ENCODE measurements at places on chromosomes 11 and 22.

DNA sequence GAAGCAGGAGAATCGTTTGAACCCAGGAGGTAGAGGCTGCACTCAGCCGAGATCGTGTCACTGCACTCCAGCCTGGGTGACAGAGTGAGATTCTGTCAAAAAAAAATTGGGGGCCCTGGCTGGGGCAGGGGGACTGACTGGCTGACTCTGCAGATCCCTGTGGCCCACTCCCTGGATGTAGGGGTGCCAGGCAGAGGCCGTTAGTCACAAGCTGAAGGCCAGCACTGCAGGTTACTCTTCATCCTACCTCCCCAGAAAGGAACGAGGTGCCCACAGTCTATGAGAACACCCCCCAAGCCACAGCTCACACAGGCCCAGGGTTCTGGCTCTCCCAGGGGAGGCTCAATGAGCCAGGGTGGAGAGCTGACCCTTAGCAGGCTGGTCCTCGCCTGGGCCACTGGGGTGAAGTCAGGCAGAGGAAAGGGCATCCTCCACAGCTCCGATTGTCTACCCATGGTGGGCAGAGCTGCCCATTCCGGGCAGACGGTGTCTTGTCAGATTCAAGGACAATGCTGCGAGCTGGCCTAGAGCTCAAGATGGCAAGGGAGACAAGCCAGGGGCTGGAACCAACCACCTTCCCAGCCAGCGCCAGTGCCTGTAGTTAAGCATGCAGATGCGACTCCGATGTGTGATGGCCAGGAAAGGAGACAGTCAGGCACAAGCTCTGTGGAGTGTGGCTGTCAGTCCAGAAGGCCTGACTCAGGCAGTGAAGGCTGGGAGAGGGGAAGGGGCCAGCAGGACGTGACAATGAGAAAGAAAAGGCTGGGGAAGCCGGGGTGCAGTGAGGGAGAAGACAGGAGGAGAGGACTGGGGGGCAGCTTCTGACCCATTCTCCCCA lies 12.4 kb downstream of the C11orf24 start:
- DNase-seq: no peak

DNA sequence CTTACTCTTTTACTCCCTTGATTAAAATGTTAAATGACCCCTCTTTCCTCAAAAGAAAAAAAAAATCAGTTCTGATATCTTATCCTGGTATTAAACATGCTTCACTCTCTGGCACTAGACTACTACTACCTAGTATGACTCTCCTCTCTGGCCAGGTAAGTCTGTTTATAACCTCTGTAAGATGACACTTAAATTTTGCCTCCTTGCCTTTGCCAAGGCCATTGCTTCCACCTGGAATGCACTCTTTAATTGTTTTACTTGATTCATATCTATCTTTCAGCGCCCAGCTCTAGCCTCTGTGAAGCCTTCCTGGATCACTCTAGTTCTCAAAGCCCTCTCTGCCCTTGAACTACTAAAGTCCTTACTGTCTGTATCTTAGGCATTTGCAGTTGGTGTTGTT lies 170.4 kb downstream of the ETS1 start:
- DNase-seq: no peak

GRCh38 chr11:67270256-67271204 lies 4.3 kb downstream of the GRK2 start:
- DNase-seq: no peak

- no peak for DNase-seq
These were observed 101.1 kb upstream of the IGLL5 start for GRCh38 chr22:22786301-22787115.

- DNase-seq: no peak
These were observed 63.7 kb downstream of the PTPRJ start for GRCh38 chr11:48043991-48044512.

DNA sequence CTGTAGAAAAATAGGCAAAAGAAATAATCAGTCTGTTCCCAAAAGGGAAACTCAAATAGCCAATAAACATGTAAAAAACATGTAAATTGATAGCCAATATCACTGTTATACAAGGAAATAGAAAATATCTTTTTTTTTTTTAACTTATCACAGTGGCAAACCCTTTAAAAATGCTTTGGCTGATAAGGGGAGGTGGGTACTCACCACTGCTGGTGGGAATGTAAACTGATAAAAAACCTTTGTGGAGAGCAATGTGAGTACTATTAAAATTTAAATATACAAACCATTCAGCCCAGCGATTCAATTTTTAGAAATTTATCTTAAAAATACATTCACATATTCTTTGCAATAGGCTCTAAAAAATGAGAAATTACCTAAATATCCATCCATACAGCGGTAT lies 3.6 kb downstream of the RPUSD4 start:
- no peak for DNase-seq

DNA sequence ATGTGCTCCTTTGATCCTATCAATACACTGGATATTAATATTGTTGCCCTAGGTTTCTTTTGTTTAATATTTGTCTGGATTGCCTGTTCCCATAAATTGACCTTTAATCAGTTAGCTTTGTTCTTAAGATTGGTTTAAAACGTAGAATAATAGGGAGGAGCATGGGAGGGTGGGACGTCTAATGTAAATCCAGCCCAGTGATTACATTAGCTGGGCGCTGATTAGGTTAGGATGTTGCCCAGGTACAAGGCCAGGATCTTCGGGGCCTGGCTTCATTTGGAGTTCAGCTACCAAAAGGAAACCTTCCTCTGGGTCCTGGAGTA lies at the start of gene SRSF8:
TSS of gene SRSF8 (plus strand) at position 204 of the 323 bp plus-strand sequence. CDS start 308 bp downstream, outside the sequence.
- DNase-seq: no peak

- DNase-seq: no peak
These were observed 7.6 kb downstream of the XBP1 start for GRCh38 chr22:28792491-28793383.

- no peak for DNase-seq
These were observed 32.0 kb downstream of the LRRC32 start for GRCh38 chr11:76638270-76639197.

DNA sequence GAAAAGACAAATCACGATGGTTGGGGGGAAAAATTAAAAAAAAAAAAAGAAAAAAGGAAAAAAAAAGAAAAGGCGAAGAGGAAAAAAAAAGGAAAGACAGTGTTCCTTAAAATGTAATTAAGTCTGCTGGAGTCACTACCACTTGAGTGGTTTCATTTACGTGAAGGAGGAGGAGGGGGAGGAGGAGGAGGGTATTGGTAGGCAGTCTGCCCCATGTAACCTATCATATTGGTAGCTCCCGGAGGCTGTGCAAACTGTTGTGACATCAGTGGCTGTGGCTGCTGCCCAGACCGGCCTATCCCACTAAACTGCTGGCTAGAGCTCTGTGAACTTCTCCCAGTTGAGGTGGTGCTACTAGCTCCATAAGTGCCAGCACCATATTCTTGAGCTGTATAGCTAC lies 17.9 kb downstream of the KDELR3 start:
- no peak for DNase-seq

- no peak for DNase-seq
These were observed 37.0 kb downstream of the ENTHD1 start for GRCh38 chr22:39856588-39856987.

GRCh38 chr11:103898577-103899336 lies 137.7 kb upstream of the DDI1 start:
- DNase-seq: no peak

DNA sequence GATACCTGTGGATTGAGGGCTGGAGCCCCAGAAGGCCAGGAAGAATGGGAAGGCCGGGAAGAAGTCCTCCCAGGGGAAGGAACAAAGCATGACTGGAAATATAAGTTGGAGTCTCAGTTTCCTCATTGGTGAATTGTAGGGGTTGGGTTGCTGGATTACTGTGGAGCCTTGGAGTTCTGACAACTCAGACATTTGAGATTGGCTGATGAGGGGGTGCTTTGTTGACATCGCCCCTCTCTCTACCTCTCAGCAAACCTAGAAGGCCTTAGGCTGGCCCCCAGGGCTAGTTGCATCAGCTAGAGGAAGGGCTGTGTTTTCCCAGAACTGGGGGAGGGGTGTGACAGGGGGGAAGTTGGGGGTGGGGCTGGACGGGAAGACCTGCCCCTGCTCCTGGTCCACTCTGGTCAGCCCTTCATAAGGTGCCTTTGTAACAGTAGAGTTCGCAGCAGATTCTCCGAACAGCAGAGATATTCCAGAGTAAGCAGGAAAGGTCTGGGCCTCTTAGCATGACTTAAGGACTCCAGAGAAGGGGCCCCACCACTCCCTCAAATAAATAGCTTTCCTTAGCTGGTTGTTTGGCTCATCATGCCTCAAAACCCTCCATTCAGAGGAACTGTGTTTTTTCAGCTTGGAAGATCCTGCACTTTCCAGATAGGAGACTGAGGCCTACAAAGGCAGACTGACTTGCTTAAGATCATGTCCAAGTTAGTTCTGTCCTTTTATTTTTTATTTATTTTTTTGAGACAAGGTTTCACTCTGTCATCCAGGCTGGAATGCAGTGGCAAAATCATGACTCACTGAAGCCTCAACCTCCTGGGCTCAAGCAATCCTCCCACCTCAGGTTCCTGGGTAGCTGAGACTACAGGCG lies 12.5 kb upstream of the THRSP start:
- no peak for DNase-seq

DNA sequence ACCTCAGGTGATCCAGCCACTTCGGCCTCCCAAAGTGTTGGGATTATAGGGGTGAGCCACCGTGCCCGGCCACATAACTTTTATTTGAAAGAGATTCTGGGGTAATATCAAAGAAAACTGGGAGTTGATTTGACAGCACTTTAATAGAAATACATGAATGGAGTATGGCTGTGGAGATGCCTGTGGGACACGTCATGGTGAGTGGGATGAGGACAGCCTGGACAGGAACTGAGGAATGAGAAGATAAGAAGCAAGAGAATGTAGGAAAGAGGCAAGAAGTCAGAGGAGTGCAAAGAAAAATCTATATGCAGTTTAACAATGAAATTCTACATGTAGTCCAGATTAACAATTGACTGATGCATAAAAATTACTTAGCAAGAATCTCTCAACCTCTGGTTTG lies 31.0 kb downstream of the SLC22A6 start:
- no peak for DNase-seq

DNA sequence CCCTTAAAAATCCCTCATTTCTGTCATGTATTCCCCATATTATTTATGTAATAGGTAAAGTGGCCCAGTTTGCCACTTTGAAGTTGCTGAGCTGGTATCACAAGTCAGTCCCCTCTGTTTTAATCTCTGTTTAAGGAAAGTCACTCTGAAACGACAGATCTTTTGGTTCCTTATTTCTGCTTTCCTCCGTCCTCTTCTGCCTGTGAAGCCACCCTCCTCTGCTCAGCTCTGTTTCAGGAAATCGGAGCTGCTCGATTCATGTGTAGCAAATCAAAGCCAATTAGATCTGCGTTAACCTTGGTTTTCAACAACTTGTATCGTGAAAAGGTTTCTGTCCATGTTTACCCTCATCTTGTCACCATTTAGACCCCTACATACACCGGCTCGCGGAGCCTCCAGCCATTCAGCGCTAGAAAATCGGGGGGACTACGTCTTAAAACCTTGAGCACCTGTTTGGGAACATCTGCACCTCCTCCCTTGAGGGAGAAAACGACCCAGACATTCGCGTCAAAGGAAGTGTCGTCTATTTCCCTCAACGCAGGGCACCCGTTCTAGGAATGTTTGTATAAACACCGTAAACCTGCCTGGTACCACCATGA lies 576 bp upstream of the SC5D start:
- DNase-seq: no peak

GRCh38 chr22:43001271-43002201 lies 13.4 kb downstream of the PACSIN2 start:
- DNase-seq: no peak

DNA sequence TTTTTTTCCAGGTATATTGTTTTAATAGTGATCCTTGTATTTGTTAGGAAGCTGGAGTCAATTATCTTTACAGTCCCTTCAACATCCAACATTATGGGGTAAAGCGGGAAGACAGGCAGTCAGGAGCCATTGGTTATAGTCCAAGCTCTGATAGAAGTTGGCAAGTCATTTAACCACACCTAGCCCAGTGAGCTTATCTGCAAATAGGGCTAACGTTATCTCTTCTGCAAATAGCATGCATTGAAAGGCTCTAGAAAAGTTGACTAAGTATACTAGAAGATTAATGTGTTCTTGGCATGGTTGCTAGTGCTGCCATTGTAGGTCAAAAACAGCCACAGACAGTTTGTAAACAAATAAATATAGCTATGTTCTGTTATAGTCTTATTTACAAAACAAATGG lies 520.7 kb downstream of the OPCML start:
- no peak for DNase-seq

- DNase-seq: no peak
These were observed 21.4 kb downstream of the MN1 start for GRCh38 chr22:27780161-27780575.

DNA sequence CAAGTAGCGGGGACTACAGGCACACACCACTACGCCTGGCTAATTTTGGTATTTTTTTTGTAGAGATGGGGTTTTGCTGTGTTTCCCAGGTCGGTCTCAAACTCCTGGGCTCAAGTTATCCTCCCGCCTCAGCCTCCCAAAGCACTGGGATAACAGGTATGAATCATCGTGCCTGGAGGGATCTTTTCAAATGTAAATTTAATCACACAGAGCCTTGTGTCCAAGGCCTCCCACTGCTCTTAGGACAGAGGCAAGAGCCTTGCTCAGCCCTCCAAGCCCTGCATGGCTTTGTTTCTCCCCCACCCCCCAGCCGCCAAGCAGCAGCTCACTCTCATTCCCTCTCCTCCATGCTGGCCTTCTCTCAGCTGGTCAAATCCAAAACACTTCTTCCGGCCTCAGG lies 75.3 kb upstream of the CREB3L1 start:
- no peak for DNase-seq

DNA sequence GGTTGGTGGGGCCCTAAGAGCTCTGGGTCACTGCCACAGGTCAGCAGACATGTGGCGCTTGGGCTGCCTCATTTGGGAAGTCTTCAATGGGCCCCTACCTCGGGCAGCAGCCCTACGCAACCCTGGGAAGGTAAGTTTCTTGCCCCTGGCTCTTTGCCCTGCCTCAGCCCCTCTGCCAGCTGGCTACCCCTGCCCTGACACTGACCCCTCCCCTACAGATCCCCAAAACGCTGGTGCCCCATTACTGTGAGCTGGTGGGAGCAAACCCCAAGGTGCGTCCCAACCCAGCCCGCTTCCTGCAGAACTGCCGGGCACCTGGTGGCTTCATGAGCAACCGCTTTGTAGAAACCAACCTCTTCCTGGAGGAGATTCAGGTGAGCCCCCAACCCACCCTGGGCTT lies 1.9 kb downstream of the SCYL1 start:
- DNase-seq: no peak

- DNase-seq: no peak
These were observed 541 bp downstream of the MICAL2 start for GRCh38 chr11:12110714-12111548.

- no peak for DNase-seq
These were observed 2.7 kb upstream of the RHOD start for GRCh38 chr11:67053896-67054329.

- DNase-seq: no peak
These were observed 995.2 kb downstream of the NTM start for GRCh38 chr11:132365650-132366049.

DNA sequence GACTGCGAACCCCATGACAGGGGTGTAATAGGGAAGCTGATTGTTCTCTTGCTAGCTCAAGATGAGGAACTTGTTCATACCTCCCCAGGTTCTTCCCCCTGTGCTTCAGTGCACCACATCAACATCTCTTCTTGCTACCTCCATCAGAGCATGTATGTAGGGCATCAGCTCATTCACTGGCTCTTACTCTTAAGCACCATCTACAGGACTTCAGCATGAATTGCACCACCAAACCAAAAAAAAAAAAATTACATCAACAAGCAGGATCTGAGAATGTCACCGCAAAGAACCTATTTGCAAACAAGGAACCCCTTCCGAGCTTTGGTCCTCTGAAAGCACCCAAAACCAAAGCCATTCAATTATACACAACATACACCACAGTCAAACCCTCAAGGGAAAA lies 2226.5 kb upstream of the RAG2 start:
- no peak for DNase-seq

GRCh38 chr11:96906476-96906875 lies 516.7 kb downstream of the JRKL start:
- no peak for DNase-seq

- DNase-seq: no peak
These were observed 20.6 kb downstream of the GRAMD1B start for GRCh38 chr11:123450623-123451022.
